ENCODE measurements at places on chromosomes 1 and 21.

DNA sequence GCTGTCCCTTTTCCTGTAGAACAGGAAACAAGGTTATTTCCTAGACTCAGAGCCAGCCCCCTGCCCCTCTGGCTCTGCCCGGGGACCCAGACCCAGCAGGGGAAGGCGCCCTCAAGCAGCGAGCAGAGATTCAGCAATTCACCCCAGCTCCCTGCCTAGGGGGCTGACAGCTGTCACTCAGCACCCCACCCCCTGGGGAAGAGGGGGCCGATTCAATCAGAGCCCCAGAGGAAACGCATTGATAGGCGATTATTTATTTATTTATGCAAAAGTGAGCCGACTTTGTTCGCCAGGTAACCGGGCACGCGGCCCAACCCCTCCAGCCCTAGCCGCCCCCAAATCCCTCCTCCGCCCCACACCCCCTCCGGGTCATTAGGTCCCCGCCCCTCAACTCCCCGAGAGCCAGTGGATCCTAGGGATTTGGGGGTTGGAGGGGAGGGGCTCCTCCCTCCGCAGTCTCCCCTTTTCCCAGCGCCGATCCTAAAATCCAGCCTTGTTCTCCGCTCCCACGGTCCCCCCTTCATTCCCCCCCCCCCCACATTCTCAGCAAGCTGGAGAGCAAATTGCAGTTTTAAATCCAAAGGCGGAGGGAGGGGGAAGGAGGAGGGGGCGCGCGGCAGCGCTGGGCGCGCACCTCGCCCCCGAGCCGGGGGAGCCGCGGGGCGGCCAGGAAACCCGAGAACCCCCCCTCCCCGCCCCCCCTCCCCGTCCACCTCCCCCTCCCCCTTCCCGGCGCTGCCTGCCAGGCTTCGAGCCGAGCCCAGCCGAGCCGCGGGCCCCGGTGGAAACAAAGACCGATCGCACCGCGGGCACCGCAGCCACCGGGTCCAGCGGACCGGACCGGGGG lies 1.3 kb downstream of the AHDC1 start:
- DNase-seq, result no peak

DNA sequence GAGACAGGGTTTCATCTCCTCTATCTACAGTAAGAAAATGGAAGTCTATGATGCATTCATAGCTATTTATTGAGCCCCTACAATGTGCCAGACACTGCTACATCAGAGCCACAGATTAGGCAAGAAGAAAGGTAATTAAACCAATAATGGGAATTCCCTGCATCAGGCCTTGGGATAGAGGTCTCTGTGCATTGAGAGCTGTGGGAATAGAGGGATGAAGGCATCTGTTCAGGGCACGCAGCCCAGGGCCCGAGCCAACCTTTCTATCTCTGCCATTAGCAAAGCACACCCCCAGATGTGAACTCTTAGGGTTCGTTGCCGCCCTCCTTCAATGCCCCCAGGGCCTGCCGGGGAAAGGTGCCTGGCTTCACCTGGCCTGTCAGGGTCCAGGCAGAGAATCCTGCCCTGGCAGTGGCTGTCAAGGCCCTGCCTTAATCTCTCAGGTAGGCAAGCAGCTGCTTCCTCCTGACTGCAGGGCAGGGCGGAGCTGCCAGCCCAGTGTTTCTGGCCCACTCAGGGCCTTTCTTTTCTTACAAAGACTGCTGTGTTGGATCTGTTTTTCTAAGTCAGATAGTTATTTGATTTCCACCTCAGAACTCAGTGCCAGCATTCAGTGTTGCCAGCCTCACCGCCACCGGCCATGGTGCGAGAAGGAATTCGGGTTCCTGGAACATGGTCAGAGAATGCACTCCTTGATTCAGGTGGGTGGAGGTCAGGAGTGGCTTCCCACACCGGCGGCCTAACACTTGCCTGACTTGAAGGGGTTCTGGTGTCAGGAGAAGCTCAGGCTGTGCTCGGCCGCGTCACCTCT lies 76.1 kb downstream of the PGM1 start:
- no peak for DNase-seq

DNA sequence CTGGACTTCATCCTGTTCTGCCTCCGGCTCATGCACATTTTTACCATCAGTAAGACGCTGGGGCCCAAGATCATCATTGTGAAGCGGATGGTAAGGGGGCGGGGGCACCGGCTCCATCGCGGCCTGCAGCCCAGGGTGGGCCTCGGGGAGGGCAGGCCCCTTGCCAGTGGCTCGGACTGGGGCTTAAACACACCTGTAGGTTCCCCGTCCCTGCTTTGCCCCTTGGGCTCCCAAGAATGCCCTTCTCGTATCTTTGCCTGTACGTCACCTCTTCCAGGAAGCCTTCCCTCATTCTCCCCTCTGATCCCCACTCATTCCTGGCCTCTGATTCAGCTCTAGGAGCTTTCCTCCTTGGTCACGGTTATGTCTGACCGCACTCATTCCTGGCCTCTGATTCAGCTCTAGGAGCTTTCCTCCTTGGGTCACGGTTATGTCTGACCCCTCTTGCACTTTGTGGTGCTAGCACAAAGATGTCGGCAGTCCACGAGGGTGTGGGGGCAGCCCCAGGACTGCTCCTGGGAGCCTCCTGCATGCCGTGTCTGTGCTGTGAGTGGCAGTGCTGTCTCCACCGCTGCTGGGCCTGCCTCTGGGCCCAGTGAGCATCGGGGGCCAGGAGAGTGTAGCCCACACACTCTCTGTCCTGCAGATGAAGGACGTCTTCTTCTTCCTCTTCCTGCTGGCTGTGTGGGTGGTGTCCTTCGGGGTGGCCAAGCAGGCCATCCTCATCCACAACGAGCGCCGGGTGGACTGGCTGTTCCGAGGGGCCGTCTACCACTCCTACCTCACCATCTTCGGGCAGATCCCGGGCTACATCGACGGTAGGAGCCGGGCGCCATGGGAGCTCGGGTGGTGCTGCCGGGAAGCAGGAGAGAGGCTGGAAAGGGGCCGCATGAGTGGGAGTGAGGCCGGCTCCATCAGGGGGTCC lies 49.1 kb upstream of the LRRC3 start:
- no peak for DNase-seq

DNA sequence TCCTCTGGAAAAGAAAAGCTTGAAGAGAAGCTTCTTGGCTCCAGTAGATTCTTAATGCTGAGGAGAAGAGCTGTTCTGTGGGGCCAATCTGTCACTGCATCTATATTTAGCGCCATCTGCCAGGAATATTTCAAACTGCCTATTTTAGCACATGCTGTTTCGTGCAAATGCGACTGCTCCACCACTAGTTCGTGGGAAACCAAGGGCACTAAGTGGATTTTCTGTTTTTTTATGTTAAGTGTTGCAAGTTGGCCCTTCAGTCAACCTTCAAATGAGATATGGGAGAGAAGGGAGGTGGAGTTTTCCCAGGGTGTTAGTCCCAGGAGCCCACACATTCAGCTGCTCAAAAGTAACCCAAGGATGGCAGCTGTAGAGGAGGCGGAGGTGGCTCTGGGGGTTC lies 91.9 kb downstream of the TSEN15 start:
- DNase-seq, result peak; percentile 82

- DNase-seq, result no peak
Observed at GRCh38 chr1:76622774-76623528, 244.3 kb upstream of the ST6GALNAC5 start.
